ENCODE measurements at places on chromosomes 16 and 17.

- no peak for DNase-seq
Observed at GRCh38 chr17:12290207-12290606, 269.5 kb downstream of the MAP2K4 start.

- DNase-seq, result no peak
Observed at GRCh38 chr16:65981057-65981456, 385.4 kb upstream of the CDH5 start.

GRCh38 chr17:16286947-16287562 is 66.2 kb downstream of the CENPV start:
- DNase-seq, result no peak

DNA sequence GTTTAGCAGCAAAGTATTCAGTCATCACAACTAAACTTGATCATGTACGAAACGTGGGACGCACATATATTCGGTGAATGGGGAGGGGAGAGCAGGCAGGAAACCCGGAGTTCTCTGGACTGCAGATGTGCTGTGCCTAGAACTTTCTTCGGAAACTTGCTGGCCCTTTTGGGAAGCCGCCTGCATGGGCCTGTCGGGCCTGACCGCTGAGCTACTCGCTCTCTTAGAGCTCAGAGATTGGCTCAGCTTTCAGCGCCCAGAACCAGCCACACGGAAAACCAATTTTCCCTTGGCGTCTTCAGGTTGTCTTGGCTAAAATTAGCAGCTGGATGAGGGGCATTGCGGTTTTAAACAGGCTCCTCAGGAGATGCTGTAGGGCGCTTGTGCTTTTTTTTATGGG is 38.1 kb downstream of the ZDHHC7 start:
- no peak for DNase-seq

- DNase-seq, result no peak
Observed at GRCh38 chr16:68283346-68283745, 19.0 kb downstream of the SLC7A6 start.
